ENCODE measurements at places on chromosomes 4 and X.

DNA sequence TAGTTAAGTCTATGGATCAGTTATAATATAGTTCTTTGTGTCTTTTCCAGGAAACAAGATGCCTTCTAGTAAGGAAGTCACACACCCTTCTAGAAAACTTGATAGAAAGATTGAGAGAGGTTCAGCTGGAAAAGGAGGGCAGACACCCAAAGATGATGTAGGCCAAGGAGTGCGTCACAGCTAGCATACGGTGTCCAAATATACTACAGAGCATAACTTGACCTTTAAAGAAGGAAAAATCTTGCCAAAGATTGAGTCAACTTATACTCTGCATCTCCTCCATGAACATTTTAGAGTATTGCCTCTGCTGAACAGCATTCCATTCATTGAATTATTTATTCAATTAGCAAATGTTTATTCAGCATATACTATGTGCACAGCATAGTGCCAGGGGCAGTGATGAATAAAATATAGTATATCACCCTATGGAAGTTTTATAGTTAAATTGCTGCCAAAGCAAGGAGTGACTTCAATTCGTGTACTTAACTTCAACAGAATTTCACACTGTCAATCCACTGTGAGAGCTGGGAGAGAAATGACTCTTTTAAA, 51.9 kb upstream of the SLC6A14 start:
- no peak for DNase-seq

DNA sequence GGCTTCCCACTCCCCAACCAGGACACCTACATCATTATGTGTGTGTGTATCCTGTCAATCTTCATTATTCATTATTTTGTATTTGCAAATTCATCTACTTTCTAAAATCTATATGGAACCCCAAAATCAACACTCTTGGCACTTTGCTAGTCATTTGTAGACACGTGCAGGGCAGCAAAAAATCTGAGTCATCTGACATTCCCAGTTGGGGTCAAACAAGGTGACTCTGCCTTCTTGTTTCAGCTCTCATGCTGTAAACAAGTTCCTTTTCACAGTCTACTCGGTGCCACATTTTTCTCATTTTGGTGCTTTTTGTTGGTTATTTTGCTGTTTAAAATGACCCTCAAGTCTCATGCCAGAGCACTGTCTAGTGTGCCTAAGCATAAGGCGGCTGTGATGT, 5.9 kb downstream of the MRFAP1L1 start:
- no peak for DNase-seq

DNA sequence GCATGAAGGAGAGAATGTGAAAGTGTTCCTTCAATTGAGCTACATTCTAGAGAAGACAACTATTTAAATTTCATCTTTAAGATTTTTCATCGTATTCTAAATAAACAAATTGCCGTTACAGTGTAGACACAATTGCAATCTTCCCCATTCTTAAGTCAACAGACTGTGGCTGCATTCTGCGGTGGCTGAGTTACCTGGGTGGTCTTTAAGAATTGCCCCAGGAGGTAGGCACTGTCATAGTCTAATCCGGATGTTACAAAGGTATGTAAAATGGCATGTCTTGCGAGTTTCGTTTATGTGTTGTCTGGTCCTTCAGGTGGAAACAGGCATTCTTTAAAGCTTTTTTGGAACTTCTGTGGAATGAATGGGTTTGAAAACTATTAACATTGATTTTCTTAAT, 586.1 kb upstream of the PITX2 start:
- DNase-seq, result no peak

DNA sequence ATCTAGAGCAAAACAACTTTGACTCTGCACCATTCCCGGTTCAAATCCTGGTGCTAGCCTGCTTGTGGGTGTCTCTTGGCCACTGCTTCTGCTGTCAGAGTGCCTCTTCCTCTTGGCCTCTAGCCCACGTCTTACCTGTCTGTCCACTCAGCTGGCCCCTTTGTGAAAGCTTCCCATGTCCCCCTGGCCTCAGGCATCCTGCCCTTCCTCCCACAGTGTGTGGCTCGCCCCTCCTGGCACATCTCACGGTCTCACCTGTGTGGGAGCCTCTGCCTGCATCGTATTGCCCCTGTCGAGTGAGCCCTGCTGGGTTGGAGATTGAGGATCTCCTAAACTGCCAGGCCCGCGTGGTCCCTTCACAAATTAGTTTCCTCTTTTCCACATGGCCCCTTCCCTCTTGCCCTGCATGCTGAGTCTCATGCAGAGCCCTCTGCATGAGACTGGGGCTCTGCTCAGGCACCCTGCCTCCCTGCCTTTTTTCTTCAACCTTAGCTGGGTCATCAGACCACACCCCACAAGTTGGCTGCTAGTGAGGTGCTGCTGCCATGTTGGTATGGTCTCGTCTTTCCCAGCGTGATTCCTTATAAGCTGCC, 53.7 kb upstream of the TADA2B start:
- DNase-seq, result no peak

- DNase-seq, result peak; percentile 15
Observed at GRCh38 chr4:135485371-135485770, 1283.8 kb upstream of the PABPC4L start.

- DNase-seq, result no peak
Observed at GRCh38 chr4:68183417-68183816, 53.7 kb upstream of the TMPRSS11F start.

GRCh38 chr4:183304067-183304466, 16.0 kb downstream of the CLDN22 start:
- DNase-seq, result no peak

DNA sequence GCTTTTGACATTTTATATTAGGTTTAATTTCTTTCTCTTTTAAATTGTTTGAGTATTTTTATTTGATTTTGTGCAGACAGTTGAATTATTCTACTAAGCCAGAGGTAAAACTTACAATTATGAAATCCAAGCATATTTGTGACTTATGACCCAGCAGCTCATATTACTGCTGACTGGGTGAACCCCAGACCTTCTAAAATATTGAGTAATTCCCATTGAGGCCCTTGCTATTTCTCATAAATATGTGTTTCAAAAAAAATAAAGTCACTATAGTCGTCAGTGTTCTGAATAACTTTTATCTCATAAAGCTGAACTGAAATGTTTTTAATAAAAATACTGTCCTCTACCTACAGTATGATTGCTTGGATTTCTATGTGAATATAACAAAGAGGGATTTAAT, 303.1 kb downstream of the IQCM start:
- no peak for DNase-seq

- DNase-seq, result no peak
Observed at GRCh38 chr4:5276475-5277075, 225.3 kb downstream of the STK32B start.

GRCh38 chr4:151674804-151675391, 85.9 kb downstream of the GATB start:
- no peak for DNase-seq

Data from D341Med (cell line).